Trophoblast cell (in vitro differentiated cells and primary cell): ENCODE measurements at places on chromosomes 1 and 21.
A peak's percentile ranks its signal among the peaks of the same experiment; 100 is the strongest.

- peak; percentile 73 for DNase-seq
- H3K4me1 ChIP-seq: no peaks in the 10 kb centered on the region
- H3K36me3 ChIP-seq: no peaks in the 10 kb centered on the region
- H3K4me3 ChIP-seq: no peak overlapping the region
- no peaks in the 10 kb centered on the region for H3K27me3 ChIP-seq
- no peak overlapping the region for H3K27ac ChIP-seq
Measured at GRCh38 chr1:188782220-188782841, 1695.3 kb downstream of the BRINP3 start.

DNA sequence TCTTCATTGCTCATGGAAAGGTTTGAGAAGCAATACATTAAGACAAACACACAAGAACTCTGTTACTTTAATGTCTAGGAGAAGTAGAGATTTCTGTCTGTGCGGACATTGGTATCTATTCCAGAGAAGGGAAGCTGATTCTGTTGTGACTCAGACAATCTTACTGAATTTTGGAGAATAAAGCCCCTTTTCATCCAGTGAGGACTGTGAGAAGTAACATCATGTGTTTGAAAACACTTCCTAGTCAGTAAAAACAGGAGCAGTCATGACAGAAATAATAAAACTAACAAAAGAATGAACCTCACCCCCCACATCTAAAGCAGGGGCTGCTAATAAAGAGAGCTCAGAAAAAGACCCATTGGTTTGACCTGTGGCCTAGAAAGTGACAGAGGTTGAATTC lies 46.6 kb downstream of the NEK7 start:
- H3K36me3 ChIP-seq: no peaks in the 10 kb centered on the region
- H3K27me3 ChIP-seq: no peaks in the 10 kb centered on the region
- H3K4me1 ChIP-seq: no peaks in the 10 kb centered on the region
- DNase-seq: no peak
- no peak overlapping the region for H3K4me3 ChIP-seq

DNA sequence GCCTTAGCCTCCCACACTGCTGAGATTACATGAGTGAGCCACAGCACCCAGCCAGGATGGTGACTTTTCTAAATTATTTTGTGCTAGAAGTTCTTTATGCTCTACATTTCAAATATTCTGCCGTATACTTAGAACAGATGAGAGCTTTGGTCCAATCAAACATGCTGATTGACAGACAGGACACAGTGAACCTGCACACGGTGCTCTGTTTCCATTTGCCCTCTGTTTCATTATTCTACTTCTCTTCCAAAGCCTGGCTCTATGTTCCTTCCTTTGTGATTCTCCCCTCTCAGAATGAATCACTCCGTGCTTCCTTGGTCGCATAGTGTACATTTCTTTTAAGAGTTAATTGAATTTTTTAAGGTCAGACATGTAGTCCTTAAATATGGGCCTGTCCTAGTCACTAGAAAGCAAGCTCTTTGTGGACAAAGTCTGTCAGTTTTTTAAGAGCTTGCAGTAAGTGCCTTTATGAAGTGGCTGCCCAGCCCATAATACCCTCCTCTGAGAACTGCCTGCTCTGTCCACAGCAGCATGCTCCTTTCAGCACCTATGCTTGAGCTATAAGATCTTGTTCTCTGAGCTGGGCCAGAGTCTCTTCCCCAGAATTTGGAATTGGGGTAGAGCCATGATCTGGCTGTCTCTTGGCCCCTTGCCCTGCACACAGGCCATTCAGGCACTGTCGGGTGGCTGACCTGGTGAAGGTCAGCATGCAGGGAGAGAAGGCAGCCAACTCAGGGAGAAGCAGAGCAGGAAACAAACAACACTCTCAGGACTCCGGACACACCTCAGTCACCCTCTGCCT lies 66.8 kb upstream of the SLC44A3 start:
- DNase-seq: no peak
- no peaks in the 10 kb centered on the region for H3K27me3 ChIP-seq
- no peak overlapping the region for H3K4me3 ChIP-seq
- no peaks in the 10 kb centered on the region for H3K36me3 ChIP-seq

GRCh38 chr1:186715887-186716809 lies 35.9 kb upstream of the PTGS2 start:
- DNase-seq: no peak
- H3K4me1 ChIP-seq: no peaks in the 10 kb centered on the region
- no peaks in the 10 kb centered on the region for H3K27me3 ChIP-seq
- no peak overlapping the region for H3K27ac ChIP-seq
- no peaks in the 10 kb centered on the region for H3K36me3 ChIP-seq
- H3K4me3 ChIP-seq: no peak overlapping the region

- H3K27me3 ChIP-seq: peaks cover 87% of the 10 kb centered on the region
- H3K4me3 ChIP-seq: peak overlapping the region; percentile 48
- H3K4me1 ChIP-seq: peaks cover 25% of the 10 kb centered on the region
- H3K36me3 ChIP-seq: no peaks in the 10 kb centered on the region
Measured at GRCh38 chr1:220879509-220880361, 492 bp downstream of the HLX start.

GRCh38 chr1:201190624-201191051 lies at the start of gene IGFN1:
Gene IGFN1, plus strand, starts transcription at chr1:201190824. Its CDS starts 2,470 bp downstream, at chr1:201193294.
- DNase-seq: peak; percentile 62
- H3K27me3 ChIP-seq: no peaks in the 10 kb centered on the region
- no peak within 1 kb of the TSS for H3K4me3 ChIP-seq

DNA sequence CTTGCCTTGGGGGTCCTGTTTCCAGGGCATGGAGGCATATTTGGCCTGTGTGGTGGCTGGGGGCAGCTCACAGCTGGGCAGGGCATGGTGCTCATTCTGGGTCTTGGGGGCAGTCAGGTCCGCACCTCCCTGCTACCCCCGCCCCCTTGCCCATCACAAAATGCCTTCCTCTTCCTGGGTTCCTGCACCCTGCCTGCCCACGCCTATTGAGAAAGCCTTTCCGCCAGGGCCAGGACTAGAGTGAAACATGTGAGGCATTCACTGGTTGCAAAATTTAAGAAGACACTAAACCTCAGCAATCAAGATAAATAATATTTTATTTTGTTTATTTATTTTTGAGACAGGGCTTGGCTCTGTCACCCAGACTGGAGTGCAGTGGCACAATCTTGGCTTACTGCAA lies 19.7 kb downstream of the PTAFR start:
- DNase-seq: no peak
- no peaks in the 10 kb centered on the region for H3K36me3 ChIP-seq
- peak overlapping the region; percentile 29 for H3K4me3 ChIP-seq
- H3K27me3 ChIP-seq: no peaks in the 10 kb centered on the region
- peaks cover 2% of the 10 kb centered on the region for H3K4me1 ChIP-seq

- H3K4me3 ChIP-seq: no peak overlapping the region
- H3K27me3 ChIP-seq: no peaks in the 10 kb centered on the region
- H3K27ac ChIP-seq: no peak overlapping the region
- DNase-seq: peak; percentile 92
Measured at GRCh38 chr1:234186037-234186688, 187.1 kb upstream of the COA6 start.

DNA sequence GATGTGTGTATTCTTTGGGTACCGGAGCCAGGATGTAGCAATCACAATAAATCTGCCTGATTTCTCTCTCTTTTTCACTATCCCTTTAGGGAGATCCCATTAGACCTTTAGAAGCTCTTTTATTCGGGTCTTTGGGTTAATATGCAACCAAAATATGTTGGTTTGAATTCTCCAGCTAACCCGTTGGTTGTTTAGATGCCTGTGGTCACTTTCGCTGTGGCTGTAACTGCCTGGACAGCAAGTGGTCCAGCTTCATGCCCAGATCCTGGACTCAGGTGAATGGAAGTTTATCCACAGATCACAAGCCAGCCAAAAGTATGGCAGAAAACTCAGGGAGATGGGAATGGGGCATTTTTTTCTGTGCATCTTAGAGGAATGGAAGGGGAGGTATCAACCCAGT lies 12.3 kb downstream of the KAZN start:
- H3K27me3 ChIP-seq: no peaks in the 10 kb centered on the region
- no peaks in the 10 kb centered on the region for H3K36me3 ChIP-seq
- no peak overlapping the region for H3K4me3 ChIP-seq
- H3K27ac ChIP-seq: no peak overlapping the region

DNA sequence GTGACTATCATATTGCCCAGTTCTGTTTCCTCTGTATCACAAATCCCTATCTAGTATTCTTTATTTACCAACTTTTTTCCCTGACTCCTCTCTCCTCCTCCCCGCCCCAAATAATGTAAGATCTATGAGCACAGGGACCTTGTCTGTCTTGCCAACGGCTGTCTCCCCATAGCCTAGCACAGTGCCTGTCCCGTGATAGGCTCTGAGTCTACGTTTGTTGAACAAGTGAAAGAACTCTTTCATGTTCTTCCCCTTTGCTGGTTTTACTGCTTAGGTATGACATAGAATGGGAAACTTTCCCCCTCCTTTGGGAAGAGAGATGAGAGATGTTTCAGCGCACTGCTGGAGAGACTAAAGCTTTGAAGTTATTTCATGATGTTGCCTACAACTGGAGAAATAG lies 367.0 kb downstream of the PRDM2 start:
- no peaks in the 10 kb centered on the region for H3K36me3 ChIP-seq
- no peak for DNase-seq
- H3K27ac ChIP-seq: no peak overlapping the region
- no peaks in the 10 kb centered on the region for H3K4me1 ChIP-seq
- no peaks in the 10 kb centered on the region for H3K27me3 ChIP-seq

- H3K36me3 ChIP-seq: no peaks in the 10 kb centered on the region
- H3K27ac ChIP-seq: peak overlapping the region; percentile 3
- H3K27me3 ChIP-seq: no peaks in the 10 kb centered on the region
- no peak overlapping the region for H3K4me3 ChIP-seq
Measured at GRCh38 chr1:54571803-54572541, 23.9 kb downstream of the ACOT11 start.

- peaks cover 6% of the 10 kb centered on the region for H3K4me1 ChIP-seq
- H3K27me3 ChIP-seq: no peaks in the 10 kb centered on the region
- peaks cover 30% of the 10 kb centered on the region for H3K36me3 ChIP-seq
- no peak overlapping the region for H3K4me3 ChIP-seq
- no peak overlapping the region for H3K27ac ChIP-seq
- no peak for DNase-seq
Measured at GRCh38 chr1:151342569-151342968, 4.5 kb downstream of the RFX5 start.

DNA sequence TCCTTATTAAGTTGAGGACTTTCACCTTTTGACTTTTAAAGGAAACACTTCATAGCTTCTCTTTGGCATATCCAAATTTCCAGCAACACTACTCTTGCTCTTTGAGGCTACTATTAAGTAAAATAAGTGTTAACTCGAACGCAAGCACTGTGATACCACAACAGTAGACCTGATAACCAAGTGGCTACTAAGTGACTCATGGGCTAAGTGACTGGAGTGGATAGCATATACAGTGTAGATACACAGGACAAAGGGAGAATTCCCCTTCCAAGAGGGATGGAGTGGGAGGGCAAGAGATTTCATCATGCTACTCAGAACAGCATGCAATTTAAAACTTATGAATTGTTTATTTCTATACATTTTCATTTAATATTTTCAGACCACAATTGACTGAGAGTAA lies 9.8 kb upstream of the KCNA3 start:
- no peak for DNase-seq
- no peaks in the 10 kb centered on the region for H3K4me1 ChIP-seq
- H3K27ac ChIP-seq: no peak overlapping the region
- H3K4me3 ChIP-seq: no peak overlapping the region
- no peaks in the 10 kb centered on the region for H3K36me3 ChIP-seq

DNA sequence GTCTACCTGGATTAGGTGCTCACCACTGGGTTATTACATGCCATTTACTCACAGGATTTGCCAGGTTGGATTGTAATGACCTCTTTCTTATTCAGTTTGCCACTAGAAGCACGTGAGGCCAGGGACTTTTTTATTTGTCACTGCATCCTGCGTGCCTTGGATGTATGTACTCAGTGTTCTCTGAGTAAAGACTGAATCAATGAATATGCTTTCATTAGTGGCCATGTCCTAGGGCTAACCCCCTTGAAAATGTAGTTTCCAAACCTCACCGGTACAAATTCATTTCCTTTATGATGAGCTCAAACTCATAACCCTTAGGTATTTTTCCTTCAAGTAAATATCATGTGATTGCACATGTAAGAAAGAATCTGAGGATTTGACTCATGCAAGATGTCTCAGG lies 1.3 kb upstream of the ZP4 start:
- no peak overlapping the region for H3K27ac ChIP-seq
- no peak overlapping the region for H3K4me3 ChIP-seq
- DNase-seq: no peak
- no peaks in the 10 kb centered on the region for H3K36me3 ChIP-seq

GRCh38 chr1:18540136-18540765 lies 59.5 kb downstream of the KLHDC7A start:
- H3K27me3 ChIP-seq: no peaks in the 10 kb centered on the region
- no peak for DNase-seq
- H3K4me3 ChIP-seq: no peak overlapping the region
- no peaks in the 10 kb centered on the region for H3K36me3 ChIP-seq

- no peaks in the 10 kb centered on the region for H3K4me1 ChIP-seq
- no peaks in the 10 kb centered on the region for H3K36me3 ChIP-seq
- no peak overlapping the region for H3K4me3 ChIP-seq
- H3K27me3 ChIP-seq: no peaks in the 10 kb centered on the region
- H3K27ac ChIP-seq: no peak overlapping the region
Measured at GRCh38 chr1:54108156-54108555, 44.6 kb downstream of the CDCP2 start.

DNA sequence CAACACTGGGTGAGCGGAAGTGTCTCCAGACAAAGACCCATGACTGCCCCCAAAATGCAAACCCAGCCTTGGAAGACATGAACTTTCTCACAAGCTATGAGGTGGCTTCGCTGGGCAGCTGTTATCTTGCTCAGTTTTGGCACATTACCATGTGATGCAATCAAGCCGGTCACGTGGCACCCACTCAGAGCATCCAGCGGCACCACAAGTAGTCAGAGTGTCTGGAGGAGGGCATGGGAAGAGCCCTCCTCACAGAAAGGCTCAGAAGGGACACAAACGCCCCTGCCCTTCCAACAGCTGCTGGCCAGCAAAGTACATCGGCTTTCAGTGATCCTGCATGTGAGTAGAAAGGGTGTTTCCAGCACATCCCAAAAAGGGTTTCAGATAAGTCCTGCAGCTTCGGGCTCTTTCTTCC lies 145.5 kb upstream of the IRF2BP2 start:
- H3K27me3 ChIP-seq: no peaks in the 10 kb centered on the region
- DNase-seq: peak; percentile 12
- no peaks in the 10 kb centered on the region for H3K36me3 ChIP-seq
- no peak overlapping the region for H3K27ac ChIP-seq
- peaks cover 9% of the 10 kb centered on the region for H3K4me1 ChIP-seq
- H3K4me3 ChIP-seq: no peak overlapping the region

GRCh38 chr1:22689505-22689904 lies 21.1 kb upstream of the EPHB2 start:
- H3K36me3 ChIP-seq: no peaks in the 10 kb centered on the region
- no peak overlapping the region for H3K27ac ChIP-seq
- no peaks in the 10 kb centered on the region for H3K4me1 ChIP-seq
